ENCODE measurements at places on chromosomes 3 and 15.

DNA sequence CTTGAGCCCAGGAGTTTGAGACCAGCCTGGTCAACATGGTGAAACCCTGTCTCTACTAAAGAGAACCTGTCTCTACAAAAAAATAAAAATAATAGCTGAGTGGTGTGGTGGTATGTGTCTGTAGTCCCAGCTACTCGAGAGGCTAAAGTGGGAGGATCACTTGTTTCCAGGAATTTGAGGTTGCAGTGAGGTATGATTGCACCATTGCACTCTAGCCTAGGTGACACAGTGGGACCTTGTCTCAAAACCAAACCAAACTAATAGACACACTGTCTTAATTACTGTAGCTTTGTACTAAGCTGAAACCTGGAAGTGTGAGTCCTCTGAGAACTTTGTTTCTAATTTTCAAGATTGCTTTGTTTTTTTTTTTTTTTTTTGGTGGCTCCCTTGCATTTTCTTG lies 30.4 kb downstream of the MGA start:
- DNase-seq = no peak

GRCh38 chr3:168952551-168952950 lies 711.0 kb downstream of the MECOM start:
- no peak for DNase-seq

DNA sequence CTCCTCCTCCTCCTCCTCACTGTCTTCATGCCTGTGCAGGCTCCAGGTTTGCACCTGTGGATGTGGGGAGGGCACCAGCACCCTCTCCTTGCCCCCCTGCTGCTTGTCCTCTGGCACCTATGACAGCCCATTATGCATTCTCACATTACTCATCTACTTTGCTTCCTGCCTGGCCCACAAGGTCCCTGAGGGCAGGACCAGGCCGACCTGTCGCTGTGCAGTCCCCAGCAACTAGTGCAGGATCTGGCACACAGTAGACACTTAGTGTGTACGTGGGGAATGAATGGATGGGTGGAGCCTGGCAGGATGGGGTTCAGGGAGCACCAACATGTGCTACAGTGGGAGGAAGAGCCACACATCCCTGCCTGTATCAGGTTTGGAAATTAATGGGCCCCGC lies 58.3 kb upstream of the TMEM115 start:
- no peak for DNase-seq

GRCh38 chr15:96720251-96720650 lies 389.8 kb downstream of the NR2F2 start:
- DNase-seq = no peak

GRCh38 chr3:194212845-194213331 lies 76.9 kb downstream of the HES1 start:
- no peak for DNase-seq

DNA sequence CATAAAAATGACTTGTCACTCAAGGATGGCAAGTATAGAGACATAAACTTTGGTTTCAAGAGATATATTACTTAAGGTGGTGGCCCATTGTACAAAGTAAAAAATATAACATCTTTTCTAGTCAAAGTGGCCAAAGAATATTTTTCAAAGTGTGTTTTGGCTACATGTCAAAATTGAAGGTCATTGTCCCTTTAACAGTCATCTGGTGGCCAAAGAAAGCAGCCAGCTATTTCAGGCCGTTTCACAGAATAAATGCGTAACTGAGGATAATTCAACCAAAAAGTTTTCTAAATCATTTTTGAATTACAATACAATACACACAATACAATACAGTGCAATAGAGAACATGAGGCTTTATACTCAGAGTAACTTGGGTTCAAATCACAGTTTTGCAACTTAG lies 4.2 kb upstream of the CDIN1 start:
- no peak for DNase-seq

DNA sequence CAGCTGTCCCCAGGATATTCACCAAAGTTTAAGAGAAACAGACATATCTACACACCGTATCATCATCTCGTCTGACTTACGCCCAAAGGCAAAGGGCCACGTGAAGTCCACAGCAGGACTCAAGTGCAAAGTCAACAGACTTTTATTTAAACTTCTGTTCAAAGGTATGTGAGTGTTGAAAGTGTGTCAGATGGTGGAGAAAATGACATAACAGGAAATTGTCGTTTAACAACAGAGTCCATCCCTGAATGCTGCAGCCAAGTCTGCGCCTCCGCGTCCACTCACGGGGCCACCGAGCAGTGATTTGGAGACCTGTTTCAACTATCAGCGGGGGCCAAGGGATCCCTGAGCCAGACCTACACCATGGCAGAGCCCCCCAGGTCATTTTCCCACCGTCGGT lies 165.6 kb downstream of the XXYLT1 start:
- no peak for DNase-seq

DNA sequence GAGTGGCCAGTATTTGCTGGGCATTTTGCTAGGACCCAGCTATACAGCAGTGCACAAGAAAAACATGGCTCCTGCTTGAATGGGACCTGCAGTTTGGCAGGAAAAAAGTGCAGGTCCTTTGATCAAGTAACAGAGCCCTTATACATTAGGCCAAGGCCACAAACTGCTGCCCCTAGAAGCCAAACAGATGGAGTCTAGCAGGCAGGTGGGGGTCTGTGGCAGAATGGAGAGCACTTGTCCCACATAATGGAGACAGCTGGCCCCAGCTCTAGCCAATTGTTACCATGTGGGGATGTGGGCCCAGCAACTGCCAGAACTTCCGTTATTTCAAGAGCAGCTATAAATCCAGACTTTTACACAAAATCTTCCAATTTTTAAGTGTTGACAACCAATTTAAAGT lies 79.3 kb downstream of the SHQ1 start:
- no peak for DNase-seq

- no peak for DNase-seq
Observed at GRCh38 chr3:54987719-54988118, 59.9 kb upstream of the LRTM1 start.

- no peak for DNase-seq
Observed at GRCh38 chr3:126028096-126028495, 55.8 kb downstream of the SLC41A3 start.

- DNase-seq = no peak
Observed at GRCh38 chr15:77201665-77202064, 130.8 kb upstream of the TSPAN3 start.

GRCh38 chr3:9339761-9340471 lies 22.9 kb upstream of the THUMPD3 start:
- DNase-seq = no peak

GRCh38 chr3:112134335-112135124 lies 1.5 kb upstream of the GCSAM start:
- DNase-seq = no peak

DNA sequence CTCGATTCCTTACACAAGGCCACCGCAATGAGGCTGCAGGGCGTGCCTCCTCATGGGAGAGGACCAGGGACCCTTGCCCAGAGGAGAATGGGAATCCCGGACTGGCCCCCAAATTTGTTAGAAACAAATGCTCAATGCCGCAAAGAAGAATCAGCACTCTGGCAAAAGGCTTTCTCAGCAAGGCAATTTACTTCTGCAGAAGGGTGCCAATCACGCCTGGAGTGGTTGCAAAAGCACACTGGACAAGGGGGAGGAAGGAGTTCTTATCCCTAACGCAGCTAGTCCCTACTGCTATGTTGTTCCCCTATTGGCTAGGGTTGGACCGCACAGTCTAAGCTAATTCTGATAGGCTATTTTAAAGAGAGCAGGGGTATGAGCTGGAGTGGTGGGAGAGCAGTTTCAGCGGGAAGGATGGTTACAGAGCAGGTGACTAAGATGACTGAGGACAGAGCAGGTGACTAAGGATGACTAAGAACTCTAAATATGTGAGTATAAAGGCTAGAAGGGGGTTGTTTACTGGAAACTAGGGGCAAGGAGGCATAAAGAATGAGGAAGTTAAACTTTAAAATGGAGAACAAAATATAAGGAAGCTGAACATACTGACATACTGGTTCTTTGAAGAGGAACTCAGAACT lies 48.5 kb downstream of the KATNBL1 start:
- no peak for DNase-seq

DNA sequence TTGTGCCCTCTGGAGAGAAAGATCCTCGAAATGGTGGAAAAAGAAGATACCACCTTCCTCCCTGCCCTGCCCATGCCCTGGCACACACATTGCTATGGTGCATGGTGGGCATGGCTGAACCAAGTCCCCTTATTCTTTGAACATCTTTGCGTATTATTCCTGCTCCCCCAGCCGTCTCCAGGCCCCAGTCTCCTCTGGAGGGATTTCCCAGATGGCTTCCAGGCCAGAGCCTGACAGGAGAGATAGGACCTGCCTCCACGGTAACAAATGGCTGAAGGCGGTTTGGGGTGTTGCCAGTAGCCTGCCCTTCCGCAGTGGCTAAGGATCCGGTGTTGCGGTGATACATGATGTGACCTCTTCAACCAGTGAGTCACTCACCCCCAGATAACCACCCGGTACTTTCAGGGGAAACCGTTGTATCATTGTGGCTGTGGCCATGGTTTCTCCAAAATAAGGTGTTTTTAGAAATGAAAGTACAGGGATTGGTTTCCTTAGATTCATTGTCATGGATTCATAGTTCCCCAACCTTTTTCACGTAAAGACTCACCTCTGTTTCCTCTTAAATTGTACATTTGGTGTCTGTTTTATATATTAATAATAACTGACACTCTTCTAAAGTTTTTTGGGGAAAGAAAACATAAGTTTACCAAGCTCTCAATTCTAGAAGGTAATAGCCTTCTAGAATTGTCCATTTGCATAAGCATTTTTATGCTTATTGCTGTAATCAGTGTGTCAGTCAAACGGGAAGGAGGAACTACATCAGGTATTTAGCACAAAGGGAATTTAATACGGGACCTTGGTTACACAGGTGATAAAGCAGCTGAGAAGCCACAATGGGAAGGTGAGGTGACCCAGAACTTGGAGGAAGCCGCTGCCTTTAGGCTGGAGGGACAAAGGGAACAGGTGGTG lies 25.9 kb downstream of the SMAD3 start:
- DNase-seq = no peak
